Heart right ventricle (tissue), 16 donors: ENCODE measurements at places on chromosomes 12 and 14. TPM values are rescaled to one million over a fixed set of nuclear protein-coding genes. Genes with fewer than 3 reads are reported as not detected.

DNA sequence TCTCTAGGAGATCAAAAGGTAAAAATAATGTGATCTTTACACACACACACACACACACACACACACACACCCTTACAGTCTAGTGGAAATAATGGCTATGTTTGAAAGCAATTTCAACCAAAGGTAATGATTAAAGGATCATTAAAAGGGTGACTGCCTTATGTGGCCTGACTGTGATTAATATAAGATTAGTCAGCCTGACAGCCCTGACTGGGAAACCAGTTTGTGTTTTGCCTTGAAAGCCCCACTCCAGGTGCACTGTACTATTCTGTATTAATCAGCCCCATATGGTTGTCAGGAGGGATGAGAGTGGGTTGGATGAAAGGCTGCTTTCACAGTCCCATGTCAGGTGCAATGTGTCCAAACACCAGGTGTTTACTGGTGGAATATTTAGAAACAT is 10.5 kb downstream of the RASSF9 start:
- peaks cover 2% of the 10 kb centered on the region for H3K4me1 ChIP-seq
- H3K27ac ChIP-seq = no peak overlapping the region
- no peaks in the 10 kb centered on the region for H3K36me3 ChIP-seq

ADCY4 gene
- total RNA-seq = 28.8 TPM

- H3K27ac ChIP-seq = no peak overlapping the region
- DNase-seq = no peak
- H3K4me3 ChIP-seq = no peak overlapping the region
- no peaks in the 10 kb centered on the region for H3K36me3 ChIP-seq
- no peaks in the 10 kb centered on the region for H3K27me3 ChIP-seq
These were observed 392.0 kb downstream of the EMP1 start for GRCh38 chr12:13588574-13588973.

- DNase-seq = no peak
- H3K36me3 ChIP-seq = no peaks in the 10 kb centered on the region
- no peak overlapping the region for H3K27ac ChIP-seq
These were observed 218.4 kb upstream of the FAR2 start for GRCh38 chr12:28930704-28931103.
